Lower lobe of right lung (tissue), 2 donors: ENCODE measurements at places on chromosomes 3 and 15.

GRCh38 chr3:172476347-172476746 is 28.1 kb upstream of the GHSR start:
- DNase-seq: no peak

DNA sequence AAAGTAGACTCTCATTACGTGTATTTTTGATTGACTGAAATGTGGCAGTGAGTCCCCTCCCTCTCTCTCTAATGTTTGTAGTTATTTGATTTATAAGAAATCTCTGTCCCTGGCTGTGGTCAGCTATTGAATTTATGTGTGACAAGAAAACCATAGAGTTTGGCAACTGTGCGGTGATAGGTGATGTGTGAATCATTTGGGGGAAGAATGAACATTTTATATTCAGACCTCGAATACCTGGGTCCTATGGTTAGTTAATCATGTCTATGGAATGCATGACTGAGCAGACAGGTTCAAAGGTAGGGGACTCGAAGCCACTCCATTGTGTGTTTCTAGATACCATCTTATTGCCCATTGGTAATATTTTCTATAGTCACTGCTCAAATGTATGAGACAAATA is 712.1 kb downstream of the MECOM start:
- no peak for DNase-seq

DNA sequence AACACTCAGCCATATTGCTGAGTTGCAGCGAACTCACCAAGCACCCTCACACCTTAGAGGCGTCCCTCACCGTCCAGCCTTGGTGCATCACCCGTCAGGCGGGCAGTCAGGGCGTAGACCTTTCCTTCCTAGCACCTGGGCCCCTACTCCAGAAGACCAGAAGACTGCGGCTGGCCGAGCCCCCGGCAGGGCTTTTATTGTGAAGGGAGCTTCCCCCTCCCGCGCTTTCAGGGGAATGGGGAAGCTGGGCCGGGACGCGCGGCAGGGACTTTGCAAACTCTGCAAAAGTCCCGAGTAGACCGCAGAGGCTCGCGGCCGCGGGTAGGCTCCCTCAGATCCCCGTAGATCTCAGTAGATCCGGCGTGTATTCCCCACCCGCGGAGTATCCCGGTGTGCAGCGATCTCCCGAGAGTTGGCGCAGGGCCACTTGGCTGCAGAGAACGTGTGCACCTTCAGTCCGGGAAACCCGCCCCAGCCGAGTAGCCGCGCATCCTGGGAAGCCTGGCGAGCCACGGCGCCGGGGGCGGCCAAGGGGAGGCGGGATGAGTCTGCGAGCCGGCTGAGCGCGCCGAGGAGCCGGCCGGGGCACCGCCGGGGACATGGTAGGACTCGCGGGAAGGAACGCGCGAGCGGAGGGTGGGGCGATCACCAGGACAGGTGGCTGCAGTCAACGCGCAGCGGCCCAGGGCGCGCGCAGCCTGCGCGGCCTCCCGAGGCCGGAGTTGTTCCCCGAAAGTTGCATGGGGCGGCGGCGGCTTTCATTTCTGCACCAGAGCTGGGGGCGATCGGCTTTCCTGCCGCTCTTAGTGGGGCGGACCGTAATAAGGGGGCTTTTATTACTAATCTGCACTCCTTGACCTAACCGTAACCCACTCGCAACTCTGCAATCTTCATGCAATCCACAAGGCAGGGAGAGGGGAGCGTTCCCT is at the start of gene GASK1A:
GASK1A (plus strand) TSS at position 268 of the 929 bp plus-strand sequence; CDS start at position 600, 332 bp downstream.
- peak; percentile 68 for DNase-seq

GRCh38 chr3:123952844-123953520 is 8.0 kb downstream of the CCDC14 start:
- DNase-seq: no peak

GRCh38 chr3:13745636-13746035 is 134.2 kb downstream of the WNT7A start:
- no peak for DNase-seq

- DNase-seq: no peak
These were observed 41.4 kb downstream of the ZPLD1 start for GRCh38 chr3:102476198-102476597.

DNA sequence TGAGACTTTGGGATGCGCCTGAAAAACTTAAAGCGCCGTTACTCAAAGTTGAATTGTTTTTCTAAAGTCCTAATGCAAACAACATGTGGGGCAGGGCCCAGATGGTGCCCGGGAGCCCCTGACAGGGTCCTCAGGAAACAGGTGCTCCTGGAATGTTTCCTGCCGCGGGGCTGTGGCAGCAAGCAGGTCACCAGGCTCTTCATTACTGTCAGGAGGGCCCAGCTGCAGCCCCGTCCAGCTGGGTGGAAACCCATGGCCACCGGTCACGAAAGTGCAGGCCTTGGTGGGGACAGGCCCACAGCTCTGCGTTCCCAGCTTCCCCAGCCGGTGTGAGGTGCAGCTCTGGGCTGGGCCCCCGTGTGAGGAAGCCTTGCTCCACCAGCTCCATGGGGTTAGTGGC is 63.9 kb upstream of the GATA2 start:
- no peak for DNase-seq

- DNase-seq: no peak
These were observed 246.0 kb downstream of the EPHA3 start for GRCh38 chr3:89353465-89353864.

- DNase-seq: no peak
These were observed 169.5 kb upstream of the THBS1 start for GRCh38 chr15:39411102-39411989.

GRCh38 chr3:112693186-112693585 is 52.2 kb upstream of the CCDC80 start:
- DNase-seq: no peak

DNA sequence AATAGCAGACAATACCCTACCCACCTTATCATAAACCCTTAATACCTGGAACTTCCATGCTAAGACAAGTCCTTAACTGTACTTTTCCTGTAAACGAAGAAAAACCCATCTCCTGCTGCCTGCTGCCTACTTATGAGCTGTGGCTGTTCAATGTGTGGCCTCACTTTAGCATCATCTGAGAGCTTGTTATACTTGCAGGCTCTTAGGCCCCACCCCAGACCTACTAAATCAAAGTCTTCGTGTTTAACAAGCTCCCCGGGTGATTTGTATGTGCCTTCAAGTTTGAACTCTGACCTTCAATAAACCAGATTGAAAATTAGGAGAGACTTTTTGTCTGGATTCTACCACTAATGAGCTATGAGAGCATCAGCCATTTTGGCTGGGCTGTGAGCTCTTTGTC is 29.3 kb downstream of the TMEM41A start:
- no peak for DNase-seq

- no peak for DNase-seq
These were observed 26.0 kb downstream of the TARS3 start for GRCh38 chr15:101698314-101698713.

- peak; percentile 93 for DNase-seq
These were observed at the start of gene CPOX for GRCh38 chr3:98593046-98593936. Gene CPOX (minus strand): TSS chr3:98593611. CDS start chr3:98593504, 107 bp downstream.

DNA sequence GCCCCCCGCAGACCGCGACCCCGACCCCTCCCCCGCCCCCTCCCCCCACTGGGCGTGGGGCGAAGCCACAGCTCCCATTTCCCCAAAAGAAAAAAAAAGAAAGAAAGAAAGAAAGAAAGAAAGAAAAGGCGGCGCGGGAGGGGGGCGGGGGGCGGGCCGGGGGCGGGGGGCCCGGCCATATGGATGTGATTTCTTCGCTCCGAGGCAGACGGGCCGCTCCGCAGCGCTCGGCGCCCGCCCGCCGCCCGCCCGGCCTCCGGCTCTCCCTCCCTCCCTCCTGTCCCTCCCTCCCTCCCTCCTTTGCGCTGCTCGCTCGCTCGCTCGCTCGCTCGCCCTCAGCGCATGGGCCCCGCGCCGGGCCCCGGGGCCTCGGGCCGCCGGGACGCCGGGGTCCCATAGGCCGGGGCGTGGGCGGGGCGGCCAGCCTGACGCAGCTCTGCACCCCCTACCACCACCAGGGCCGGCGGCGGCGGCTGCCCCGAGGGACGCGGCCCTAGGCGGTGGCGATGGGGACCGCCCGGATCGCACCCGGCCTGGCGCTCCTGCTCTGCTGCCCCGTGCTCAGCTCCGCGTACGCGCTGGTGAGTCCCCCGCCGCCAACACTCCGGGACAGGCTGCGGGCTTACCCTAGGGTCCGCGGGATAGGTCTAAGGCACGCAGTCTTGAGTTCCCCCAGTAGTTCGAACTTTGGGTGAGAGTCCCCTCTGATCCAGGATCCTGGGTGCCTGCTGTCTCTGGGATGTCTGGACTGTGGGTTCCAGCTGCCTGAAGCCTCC is 5.7 kb downstream of the PTH1R start:
- DNase-seq: no peak

- peak; percentile 80 for DNase-seq
These were observed 8.2 kb downstream of the ARPIN start for GRCh38 chr15:89904519-89904918.

DNA sequence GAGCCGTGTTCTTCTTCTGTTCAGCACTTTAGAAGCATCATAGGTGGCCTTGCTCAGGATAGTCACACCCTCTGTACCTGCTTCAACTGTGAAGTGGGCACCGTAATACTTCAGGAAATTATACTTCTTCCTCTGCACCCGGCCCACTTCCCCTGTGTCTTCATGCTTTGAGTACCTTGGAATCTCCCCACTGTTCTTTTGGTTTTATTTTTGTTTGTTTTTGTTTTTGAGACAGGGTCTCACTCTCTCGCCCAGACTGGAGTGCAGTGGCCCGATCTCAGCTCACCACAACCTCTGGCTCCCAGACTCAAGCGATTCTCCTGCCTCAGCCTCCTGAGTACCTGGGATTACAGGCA is 1.7 kb downstream of the P2RY14 start:
- no peak for DNase-seq

GRCh38 chr3:194686816-194687637 is 1.3 kb downstream of the FAM43A start:
- DNase-seq: peak; percentile 54

- no peak for DNase-seq
These were observed 82.0 kb downstream of the NTRK3 start for GRCh38 chr15:88174571-88174970.

DNA sequence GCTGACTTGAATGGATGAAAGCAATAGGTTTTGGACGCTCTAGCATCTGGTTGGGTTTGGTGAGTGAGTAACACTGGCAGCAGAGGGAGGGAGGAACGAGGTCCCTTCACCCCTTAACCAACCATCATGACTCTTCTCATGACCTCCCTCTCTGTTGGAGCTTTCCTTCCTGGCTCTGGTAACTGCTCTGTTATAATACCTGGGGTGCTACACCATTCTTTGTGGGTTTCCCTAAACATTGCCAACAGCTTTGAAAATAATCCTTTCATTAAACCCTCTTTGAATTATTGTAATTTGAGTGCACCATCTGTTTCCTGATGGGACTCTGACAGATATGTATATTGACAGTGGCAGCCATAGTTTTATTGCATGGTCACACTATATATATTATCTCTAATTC is 146.2 kb upstream of the PTPRG start:
- DNase-seq: no peak

- no peak for DNase-seq
These were observed 374.1 kb downstream of the RORA start for GRCh38 chr15:60854858-60855564.

DNA sequence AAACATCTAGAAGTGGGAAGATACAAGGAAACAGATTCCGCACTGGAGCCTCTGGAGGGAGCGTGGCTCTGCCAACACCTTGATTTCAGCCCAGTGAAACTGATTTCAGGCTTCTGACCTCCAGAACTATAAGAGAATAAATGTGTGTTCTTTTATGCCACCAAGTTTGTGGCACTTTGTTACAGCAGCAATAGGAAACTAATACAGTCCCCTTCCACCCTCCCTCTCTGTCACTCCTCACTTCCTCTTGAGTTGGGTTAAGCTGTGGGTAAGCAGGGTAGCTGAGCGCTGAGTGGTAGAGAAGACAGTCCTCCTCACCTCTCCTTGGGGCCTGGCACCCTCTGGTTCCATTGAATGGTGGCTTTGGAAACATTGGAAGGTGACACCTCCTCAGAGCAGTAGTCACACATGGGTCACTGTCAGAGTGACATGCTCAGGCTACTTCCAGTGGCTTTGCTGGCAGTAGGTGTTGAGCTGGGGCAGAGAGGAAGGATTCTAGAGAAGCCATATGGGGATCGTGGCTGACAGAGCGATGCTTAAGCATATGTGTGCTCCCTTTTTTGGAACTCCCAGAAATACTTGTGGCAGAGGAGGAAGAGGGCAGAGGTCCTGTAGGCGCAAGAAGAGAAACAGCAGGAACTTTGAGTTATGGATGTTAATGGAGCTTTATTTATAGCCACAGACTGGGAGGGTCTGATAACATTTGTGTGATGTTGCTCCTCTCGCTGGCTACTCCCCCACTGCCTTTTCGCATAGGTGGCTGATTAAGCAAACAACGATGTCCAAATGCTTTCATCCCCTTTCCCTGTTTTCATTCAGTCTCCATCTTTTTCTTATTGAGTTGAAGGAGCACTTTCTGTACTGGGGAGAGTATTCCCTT is 14.8 kb upstream of the HCN4 start:
- DNase-seq: no peak

GRCh38 chr3:62392626-62393292 is 19.4 kb upstream of the FEZF2 start:
- no peak for DNase-seq

DNA sequence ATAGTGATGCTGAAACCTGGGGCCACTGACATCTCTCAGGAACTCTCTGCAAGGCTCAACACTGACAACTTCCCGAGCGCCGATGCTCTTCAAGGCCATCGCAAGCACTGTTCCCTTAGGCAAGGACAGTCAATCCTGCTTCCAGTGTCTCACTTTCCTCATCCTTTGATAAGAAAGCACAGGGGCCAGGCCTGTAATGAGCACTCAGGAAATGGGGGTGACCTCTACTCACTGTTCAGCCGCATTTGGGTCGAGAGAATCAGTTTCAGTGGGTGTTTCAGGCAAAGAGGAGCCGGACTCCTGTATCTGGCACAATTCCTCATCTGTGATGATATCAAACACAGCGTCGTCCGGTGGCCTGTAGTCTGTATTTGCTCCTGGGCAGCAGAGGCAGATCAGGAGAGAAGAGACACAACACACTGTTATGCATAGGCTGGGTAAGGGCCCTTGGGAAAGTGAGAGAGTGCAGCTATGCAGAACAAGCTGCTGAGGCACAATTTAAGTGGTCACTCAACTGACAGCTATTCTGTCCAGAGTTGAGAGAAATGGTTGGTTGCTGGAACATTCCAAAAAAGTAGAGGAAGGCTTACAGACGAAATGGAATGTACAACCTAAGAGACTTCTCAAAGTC is 11.9 kb downstream of the CXCR6 start:
- DNase-seq: no peak

GRCh38 chr3:19148768-19149091 is 420 bp downstream of the KCNH8 start:
- no peak for DNase-seq

- no peak for DNase-seq
These were observed 63.6 kb upstream of the ARL8B start for GRCh38 chr3:5058471-5058951.

DNA sequence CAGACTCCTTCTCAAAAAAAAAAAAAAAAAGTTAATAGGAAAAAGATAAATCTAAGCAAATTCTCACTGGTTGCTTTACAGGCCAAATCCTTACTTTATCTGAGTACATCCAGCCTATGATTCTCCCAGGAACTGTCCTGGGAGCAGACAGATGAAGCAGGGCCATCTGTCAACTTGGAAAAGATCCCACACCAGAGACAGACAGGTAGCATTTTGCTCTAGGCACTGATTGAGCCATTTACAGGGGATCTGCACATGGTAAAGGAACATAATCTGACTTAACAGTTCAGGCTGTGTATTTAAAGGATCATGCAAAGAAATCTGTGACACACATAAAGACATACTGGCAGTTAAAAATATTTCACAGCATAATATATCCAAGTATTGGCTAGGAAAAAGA is 1006.5 kb downstream of the TBL1XR1 start:
- no peak for DNase-seq
